SHP77 (cell line): ENCODE measurements at places on chromosomes 1 and 21.

DNA sequence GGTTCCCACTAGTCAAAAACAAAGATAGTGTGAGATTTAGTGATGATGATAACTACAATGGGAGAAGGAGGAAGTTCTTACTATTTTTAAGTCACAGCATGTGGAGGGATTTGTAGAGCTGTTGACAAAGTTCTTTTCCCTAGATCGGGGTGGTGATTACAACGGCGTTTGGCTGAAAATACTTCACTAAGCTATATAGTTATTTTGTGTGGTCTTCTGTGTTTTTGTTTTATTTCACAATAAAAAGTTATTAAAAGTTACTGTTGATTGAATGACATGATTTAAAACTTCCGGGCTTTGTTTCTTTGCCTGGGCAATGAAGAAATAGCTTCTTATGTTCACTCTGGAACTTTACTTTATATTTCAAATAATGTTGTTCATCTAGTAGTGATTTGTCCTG lies 47.3 kb upstream of the SSX2IP start:
- no peak for DNase-seq

DNA sequence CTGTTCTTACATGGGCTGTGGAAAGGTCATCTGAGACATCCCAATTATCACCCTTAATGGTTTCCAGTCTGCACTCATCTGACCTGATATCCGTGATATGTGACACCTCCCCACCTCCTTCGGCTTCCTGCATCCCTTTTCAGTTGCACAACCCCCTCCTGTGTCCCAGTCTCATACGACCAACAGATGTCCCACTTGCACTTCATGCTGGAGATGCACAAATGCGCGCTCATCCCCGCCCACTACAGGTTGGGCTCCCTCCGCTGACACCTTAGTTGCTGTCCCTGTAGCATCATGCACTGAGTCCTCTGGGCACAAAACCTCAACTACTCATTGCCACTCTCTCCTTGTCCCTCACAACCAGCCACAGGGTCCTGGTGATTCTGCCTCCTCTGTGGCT lies 94.4 kb downstream of the MIS18A start:
- no peak for DNase-seq

DNA sequence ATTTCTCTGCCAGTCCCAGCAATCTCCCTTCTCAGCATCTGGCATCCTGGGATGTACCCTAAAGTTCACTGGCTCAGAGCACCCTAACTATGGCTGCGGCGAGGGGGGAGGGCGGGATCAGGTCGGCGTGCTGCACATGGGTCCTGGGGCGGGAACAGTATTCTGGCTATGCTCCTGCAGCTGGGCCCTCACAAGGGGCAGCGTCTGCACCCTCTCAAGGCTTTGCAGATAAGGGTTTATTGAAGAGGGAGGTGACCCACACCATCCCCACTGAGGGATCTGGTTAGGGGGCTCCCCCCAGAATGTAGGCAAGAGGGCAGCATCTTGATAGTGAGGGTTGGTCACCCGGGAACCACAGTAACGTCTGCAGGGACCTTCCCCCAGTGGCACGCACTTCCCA lies 44.9 kb upstream of the PCBP3 start:
- DNase-seq: no peak

GRCh38 chr1:57423656-57424211 lies at the start of gene DAB1:
Gene DAB1 (minus strand): TSS chr1:57424060. CDS start chr1:57291030, 133,030 bp downstream.
- DNase-seq: no peak

GRCh38 chr1:116360429-116361173 lies 12.4 kb upstream of the ATP1A1 start:
- no peak for DNase-seq

- DNase-seq: no peak
Measured at GRCh38 chr1:225422031-225422605, 5.7 kb downstream of the LBR start.
